ENCODE measurements at places on chromosomes 5 and 9.

- no peak for DNase-seq
Measured at GRCh38 chr5:100771181-100771580, 131.9 kb downstream of the ST8SIA4 start.

GRCh38 chr5:95959888-95960666, 1.6 kb downstream of the ELL2 start:
- no peak for DNase-seq

DNA sequence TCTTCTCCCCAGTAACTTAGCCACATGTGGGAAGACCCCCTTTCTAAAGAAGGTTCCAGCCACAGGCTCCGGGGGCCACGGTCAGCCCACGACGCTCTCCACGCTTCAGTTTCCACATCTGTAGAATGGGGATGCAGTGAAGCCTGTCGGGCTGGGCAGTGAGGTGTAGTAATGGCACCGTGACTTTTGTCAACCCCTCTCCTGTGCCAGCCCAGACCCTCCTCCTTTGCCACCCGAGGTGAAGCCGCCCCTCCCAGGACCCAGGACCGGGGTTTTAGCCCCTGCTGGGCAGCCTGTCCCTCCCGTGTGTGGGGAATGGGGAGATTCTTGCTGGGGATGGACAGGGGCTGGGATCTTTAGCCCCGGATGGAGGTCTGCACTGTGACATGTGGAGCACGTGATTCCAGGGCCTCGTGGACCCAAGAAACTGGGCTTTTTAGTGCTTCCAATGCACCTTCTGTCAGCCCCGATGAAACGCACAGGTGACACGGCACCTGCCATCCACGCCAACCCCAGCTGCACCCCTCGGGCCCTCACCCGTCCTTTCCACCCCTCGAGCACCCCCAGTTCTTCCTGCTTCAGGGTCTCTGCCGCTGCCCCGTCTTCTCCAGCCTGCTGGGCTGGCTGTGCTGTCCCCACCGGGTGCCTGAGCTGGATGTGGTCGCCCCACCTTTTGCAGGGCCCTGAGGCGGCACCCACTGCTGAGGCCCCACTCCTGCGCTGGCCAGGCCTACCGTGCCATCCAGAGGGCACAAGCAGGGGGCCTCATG, 13.4 kb upstream of the RNU6ATAC start:
- no peak for DNase-seq

DNA sequence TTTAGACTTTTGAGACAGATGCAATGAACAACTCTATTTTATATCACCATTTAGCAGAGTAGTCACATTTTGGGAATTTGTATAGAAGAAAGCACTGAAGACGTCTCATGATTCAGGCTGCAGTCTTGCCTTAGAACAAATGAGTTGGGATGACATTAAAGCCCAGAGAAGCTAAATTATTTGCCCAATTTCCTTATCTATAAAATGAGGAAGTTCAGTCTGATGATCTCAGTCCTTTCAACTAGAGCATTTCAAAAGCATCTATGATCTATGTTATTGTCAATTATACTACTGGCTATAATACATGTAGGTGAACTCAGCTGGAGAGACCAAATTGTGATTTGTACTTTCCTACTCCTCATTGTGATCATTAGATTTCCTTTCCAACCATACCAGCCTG, 154.1 kb downstream of the OSTF1 start:
- no peak for DNase-seq

DNA sequence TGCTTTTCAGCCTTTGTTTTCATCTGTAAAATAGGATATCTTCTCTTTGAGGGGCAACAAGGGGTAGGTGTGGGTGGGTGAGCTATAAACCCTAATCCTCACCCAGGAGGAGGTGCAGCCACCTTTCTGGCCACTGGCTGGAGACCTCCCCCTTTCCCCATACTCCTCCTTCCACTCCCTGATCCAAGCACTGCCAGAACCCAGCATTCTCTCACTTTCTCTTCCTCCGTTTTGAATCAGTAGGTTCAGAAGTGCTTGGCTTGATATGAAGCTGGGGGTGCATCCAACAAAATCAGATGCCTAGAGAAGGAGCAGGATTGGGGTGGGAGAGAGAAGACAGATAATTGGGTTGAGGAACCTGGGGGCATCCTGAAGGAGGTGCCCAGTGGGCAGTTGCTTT, 6.8 kb upstream of the NSD1 start:
- DNase-seq = no peak
